ENCODE measurements at places on chromosomes 6 and 20. TPM values are rescaled to one million over a fixed set of nuclear protein-coding genes. Genes with fewer than 3 reads are reported as not detected.

GRCh38 chr6:166713434-166714186 lies 86.6 kb upstream of the RPS6KA2 start:
- peak; percentile 51 for DNase-seq

GRCh38 chr20:63833776-63834490 lies 2.9 kb upstream of the ZBTB46 start:
- DNase-seq: no peak

GRCh38 chr6:121086876-121087275 lies 247.4 kb downstream of the TBC1D32 start:
- no peak for DNase-seq

DNA sequence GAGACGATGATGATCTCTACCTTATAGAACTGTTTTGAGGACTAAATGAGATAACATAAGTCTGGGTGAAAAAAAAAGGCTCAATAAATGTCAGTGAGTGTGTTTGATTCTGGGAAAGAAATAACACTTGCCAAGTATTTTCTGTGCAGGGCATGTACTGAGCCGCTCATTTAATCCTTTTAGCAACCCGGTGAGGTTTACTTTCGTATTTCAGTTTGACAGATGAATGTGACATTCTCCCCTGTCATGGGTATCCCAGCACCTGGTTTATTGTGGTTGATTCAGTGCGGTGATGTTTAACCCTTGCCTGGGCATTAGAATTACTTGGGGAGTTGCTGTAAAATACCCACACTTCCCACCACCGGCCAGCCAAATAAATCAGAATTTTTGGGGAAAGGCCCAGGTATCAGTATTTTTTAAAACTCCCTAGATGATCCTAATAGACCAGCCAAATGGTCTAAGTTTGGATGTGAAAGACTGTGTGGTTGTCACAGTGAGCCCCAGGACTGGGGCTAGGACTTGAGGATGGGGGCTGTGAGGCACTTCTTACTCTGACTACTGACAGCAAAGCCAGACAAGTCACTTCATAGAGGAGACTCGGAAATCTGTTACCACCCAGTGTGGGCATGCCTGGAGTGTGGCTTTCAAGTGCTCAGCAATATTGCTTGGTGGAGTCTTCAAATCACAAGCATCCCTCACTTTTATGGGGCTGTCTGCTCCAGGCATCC lies 100.2 kb upstream of the KCNG1 start:
- no peak for DNase-seq

GRCh38 chr20:31872406-31872805 lies 2.0 kb downstream of the TTLL9 start:
- DNase-seq: no peak

DNA sequence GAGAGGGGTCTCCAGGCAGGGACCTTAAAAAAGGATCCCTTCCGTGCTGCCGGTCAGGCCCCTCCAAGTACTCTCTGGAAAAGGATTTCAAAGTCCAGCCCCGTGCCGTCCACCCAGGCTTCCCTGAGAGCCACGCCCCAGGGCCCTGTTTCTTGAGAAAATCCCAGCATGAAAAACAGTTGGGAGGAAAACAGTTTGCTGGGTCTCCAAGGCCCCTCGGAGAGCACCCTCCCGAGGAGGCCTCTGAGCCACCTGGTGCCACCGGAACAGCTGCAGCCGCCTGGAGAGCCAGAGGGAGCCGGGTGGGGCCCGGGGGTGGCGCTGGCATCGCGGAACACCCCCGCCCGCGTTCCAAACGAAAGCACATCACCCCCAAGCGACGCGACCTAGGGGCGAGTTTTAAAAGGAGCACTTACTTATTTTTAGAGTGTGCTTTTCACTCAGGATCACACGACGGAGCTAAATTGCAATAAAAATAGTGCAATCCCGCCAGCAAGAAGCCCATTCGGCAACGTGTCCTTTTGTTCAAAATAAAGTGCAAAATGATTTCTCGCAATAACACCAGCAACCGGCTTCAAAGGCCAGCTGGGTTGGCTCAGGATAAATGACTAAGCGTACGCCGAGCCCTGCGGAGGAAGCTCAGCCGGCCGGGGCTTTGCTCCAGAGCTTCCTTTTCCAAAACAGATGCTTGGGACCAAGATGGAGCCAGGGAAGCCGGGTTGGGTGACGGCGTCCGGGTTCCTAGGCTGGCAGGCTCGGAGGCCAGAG lies 64.2 kb downstream of the YTHDF1 start:
- DNase-seq: no peak

DNA sequence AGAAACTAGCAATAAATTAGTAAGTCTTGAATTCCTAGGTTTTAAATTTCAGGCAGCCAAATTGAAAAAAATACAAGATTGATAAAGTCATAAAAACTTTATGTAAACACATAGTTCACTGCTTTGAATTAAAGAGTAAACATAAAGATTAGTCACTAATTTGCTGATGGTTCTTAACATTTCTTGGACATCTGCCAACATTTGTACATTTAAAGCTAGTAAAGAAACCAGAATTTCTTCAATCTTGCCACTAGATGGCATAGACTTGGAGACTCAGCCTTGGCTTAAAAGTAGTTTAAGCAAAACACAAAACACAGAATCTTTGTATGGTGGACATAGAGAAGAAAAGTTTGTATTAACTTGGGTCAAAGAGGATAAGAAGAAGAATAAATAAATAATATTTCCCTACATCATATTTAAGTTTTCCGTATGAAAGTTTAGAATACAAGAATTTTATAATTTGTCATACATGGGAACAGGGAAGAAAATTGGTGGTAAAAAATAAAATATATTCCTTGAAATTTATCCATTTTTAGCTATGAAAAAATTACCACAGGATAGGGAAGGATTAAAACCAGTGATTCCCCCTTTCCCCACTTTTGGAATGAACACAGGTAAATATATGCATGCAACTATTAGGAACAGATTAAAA lies 41.7 kb upstream of the FAM135A start:
- DNase-seq: peak; percentile 45

- no peak for DNase-seq
Observed at GRCh38 chr20:32463642-32464400, 105.7 kb downstream of the ASXL1 start.

The MICA gene
- 10.9 TPM for polyA plus RNA-seq

The SMOC2 gene
- polyA plus RNA-seq: 28.5 TPM

The RPP21 gene
- polyA plus RNA-seq: 28.0 TPM
